ENCODE measurements at places on chromosomes 2 and 18.

GRCh38 chr2:231926761-231927565 lies 767 bp upstream of the NPPC start:
- DNase-seq: peak; percentile 19

DNA sequence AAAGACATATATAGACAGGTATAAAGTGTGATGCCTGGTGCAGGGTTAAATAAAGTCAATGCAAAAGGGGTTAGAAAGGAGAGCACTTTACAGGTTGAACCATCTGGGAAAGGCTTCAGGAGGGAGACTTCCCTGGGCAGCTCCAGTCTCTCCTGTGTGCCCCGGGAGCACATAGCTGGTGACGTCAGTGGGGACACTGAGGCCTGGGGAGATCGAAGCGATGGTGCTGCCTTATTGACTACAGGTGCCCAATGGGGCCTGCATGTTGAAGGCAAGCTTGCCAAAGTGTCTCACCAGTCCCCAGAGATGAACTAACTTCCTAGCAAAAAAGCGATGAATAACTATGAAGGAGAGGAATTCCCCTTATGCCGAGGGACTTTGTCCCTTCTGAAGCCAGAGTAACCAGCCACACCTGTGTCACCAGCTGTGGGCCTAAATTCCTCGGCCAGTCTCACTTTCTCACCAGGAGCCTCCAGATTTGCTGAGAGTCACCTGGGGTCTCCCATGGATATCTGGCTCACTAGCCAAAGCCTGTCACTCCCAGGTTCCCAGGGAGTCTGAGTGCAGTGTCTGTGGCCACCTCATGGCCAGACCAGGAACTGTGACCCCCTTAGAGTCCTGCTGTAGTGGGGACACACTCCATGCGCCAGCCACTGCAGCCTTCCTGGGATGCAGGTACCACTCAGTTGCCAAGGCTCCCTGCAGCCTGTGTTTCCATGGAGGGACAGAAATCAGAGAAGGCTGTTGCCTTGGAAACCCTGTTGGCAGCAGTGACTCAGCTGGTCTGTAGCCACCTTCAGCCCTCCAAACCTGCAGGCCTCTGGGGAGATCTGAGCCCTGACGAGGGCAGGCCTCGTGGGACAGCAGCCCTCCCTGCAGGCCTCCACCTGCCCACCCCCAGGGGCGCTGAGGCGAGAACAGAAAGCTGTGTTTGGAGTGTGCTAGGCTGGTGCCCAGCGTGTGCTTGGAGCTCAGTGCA lies 128.7 kb downstream of the CTIF start:
- DNase-seq: no peak

DNA sequence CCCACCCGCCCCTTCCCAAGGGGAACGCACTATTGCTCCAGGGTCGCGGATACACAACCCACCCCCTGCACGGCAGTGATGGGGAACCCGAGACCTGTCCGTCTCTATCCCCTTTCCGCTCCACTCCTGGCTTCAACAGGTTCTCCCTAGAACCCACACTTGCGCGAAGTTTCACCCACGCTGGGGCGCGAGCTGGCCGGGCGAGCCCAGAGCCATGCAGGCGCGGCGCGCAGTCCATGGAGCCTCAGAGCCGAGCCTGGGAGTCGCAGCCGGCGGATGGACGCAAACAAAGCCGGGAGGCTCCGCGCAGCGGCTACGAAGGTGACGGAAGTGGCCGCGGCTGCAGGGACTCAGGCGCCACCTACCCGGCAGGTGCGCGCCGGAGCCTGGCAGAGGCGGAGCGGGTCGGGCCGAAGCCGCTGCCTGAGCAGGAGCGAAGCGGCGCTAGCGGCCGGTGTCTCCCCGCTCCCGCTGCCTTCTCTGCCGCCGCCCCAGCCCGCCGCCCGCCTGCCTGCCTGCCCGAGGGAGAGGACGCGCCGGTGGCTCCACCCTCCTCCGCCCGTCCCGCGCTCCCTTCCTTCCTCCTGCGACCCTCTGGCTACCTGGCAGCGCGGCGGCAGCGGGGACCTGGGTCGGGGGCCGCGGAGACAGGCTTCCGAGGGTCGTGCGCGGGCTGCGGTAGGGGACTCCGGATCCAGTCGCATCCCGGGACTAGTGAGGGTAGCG lies 14.0 kb downstream of the ALPG start:
- no peak for DNase-seq

DNA sequence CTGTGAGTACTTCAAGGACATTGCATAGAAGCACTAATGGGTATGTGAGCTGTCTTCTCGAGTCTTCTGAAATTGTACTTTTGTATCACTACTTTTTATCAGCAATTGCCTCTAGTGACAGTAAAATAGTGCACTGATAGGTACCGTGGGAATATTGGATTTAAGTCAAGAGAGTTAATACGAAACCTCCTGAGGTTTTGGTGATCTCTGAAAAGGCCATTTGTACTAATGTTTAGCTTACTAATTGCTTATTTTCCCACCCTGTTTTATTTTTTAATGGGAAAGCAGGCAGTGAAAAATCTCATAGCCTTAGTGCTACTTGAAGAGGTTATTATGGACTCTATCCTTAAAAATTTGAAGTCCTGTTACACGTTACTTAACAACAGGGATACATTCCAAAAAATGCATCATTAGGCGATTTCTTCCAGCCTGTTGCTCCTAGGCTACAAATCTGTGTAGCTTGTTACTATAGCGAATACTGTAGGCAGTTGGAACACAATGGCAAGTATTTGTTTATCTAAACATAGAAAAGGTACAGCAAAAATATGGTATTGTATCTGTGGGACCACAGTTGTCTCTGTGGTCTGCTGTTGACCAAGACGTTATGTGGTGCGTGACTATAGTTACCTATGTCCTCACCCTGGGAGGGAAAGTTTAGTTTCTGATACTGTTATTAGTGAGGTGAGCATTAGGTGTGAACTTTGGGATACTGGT lies 65.9 kb downstream of the CAB39 start:
- DNase-seq: no peak

GRCh38 chr2:69694894-69695849 lies 46.8 kb upstream of the ANXA4 start:
- DNase-seq: no peak

GRCh38 chr2:1497122-1497611 lies 83.9 kb downstream of the TPO start:
- no peak for DNase-seq

GRCh38 chr2:26068602-26069298 lies 34.9 kb downstream of the RAB10 start:
- DNase-seq: peak; percentile 36

- no peak for DNase-seq
Measured at GRCh38 chr2:222955008-222955407, 94.2 kb downstream of the ACSL3 start.

- DNase-seq: no peak
Measured at GRCh38 chr2:218081695-218082094, 12.6 kb downstream of the RUFY4 start.

- no peak for DNase-seq
Measured at GRCh38 chr18:9828506-9829396, 57.0 kb upstream of the TXNDC2 start.

DNA sequence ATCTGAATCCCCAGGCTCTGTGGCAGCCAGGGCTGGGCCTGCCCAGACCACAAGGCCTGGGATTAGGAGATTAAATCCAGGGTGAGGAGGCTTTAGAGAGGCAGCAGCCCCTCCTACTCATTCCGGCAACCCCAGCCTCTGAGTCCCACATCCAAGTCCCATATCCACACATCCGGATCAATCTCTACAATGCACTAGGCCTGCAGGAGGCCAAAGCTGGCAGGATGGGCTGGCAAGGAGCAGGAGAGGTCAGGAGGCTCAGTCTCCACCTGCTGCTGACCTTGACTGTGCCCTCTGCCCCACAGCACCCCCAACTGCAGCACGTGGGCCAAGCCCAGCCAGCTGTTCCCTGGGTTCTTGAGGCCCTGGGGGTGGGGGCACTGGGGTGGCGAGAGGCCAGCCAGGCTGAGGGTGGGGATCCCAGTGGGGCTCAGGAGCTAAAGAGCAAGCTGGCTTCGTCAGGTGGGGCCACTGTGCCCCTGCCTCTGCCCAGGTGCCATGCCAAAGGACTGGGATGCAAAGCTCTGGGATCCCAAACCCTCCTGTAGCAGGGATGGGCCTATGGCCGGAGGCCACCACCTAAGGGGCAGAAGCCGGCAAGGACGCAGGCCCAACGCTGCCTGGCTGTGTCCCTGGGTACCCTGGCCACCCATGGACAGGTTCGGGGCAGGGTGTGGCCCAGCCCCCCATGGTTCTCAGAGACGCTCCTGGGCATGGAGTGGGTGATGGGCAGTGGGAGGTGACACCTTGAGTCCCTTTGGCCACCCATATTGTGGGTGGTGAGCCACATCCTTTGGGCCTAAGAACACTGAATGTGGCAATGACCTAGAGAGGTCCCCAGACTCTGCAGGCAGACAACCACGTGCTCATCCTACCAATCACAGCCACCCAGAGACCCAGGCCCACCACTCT lies 3.2 kb downstream of the KIF1A start:
- DNase-seq: no peak

DNA sequence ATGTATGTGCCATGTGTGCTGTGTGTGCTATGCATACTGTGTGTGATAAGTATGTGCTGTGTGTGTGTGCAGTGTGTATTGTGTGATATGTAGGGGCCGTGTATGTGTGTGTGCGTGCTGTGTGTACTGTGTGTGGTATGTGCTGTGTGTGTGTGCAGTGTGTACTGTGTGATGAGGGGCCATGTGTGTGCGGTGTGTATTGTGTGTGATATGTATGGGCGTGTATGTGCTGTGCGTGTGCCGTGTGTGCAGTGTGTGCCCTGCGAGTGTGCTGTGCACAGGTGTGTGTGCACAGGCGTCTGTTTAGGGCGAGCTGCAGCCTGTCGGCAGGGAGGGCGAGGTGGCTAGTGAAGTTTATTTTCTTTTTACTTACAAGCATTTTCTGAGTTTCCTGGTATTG lies 16.1 kb downstream of the SNORC start:
- DNase-seq: no peak
